ENCODE measurements at places on chromosomes 7 and 10.

DNA sequence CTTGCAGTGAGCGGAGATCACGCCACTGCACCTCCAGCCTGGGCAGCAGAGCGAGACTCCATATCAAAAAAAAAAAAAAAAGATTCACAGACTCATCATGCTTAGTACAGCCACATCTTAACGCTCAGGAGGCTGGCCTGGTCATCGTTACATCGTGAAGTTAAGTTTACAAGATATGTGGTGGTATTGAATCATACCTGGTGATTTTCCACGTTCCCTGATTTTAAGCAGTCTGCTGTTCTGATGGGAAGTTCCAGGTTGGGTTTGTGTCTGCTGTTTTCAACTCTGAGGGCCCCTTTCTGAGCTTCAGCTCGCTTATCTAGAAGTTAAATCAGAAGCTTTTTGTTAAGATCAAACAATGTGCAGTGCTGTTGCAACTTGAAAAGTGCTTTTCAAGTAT is 6.9 kb downstream of the PPP2R2D start:
- DNase-seq = no peak

DNA sequence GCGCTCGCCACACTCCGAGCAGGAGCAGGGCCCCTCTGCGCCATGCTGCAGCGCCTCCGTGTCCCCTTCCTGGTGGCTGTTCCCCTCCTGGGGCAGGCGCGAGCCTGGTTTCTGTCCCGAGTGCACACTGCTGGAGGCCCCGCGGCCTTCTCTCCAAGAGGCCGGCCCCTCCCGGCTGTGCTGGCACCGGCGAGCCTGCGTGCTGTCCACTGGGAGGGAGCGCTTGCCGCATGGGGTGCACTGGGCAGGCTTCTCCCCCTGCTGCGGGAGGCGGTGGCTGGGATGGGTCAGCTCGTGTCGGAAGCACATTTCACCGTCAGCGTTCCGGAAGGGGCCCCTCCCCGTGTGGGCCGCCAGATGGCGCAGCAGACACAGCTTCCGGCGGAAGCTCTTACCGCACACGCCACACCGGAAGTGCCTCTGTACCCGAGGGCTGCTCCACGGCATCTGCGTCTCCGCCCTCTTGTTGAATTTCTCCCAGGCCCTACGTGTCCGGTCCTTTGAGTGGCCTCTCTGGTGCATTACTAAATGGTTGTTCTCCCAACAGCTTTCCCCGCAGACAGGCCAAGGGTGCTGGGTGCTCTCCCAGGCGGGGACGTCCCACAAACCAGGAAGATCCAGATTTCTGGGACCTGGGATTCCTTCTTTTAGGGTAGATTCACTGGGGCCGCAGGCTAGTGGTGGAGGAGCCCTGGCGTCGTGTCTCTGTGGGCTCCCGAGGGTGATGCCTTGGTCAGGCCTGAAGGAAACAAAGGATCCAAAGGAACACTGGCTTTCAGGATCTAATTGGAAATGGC is 18.7 kb downstream of the ZNF786 start:
- DNase-seq = peak; percentile 21

GRCh38 chr7:86257894-86258293 is 385.8 kb upstream of the GRM3 start:
- DNase-seq = no peak

- no peak for DNase-seq
These were observed 175.0 kb upstream of the LYZL2 start for GRCh38 chr10:30804478-30805055.
